ENCODE measurements at places on chromosomes 11 and 22.
A peak's percentile ranks its signal among the peaks of the same experiment; 100 is the strongest.

GRCh38 chr11:106840947-106841346 lies 177.3 kb downstream of the GUCY1A2 start:
- no peak for DNase-seq

DNA sequence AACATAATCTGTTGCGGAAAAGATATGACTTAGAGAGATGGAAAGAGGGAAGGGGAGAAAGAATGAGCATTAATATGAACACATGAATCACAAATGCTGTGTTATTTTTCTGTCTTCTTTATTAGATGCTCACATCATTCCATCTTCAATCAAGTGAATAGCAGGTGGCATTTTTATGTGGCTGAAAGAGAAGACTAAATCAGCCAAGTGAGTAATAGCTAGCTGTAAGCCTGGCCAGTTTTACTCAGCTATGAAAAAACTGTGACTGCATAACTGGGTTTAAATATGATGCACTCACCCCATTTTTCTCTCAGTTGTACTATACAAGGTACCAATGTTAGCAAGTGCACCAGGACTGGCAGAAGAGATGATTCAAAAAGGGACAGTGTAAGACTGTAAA lies 571.1 kb downstream of the JRKL start:
- DNase-seq, result no peak

GRCh38 chr11:57779276-57779675 lies 17.7 kb downstream of the CTNND1 start:
- DNase-seq, result no peak

GRCh38 chr11:74671520-74672196 lies 59.6 kb downstream of the CHRDL2 start:
- peak; percentile 51 for DNase-seq

- DNase-seq, result no peak
These were observed 54.3 kb upstream of the TNRC6B start for GRCh38 chr22:40123387-40123786.

- peak; percentile 3 for DNase-seq
These were observed 42.0 kb downstream of the MS4A2 start for GRCh38 chr11:60130496-60130895.

GRCh38 chr11:85626496-85626895 lies 648 bp downstream of the DLG2 start:
- no peak for DNase-seq

DNA sequence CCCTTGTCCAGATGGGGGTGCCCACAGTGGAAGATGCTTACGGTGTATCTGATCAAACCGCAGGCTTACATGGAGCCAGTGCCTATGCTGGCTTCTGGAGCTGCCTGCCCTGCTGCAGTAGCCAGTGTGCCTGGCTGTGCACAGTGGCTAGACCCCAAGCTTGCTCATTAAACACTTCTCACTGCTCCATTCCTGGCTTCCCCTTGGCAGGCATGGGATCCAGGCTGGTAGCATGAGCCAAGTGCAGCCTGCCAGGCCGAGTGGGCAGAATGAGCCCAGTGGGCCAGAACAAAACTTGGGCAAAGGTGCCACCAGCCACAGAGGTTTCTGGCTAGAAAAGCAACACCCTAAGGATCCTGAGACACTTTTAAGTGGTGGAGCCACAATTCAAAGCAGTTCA lies 55.4 kb upstream of the B3GNT6 start:
- DNase-seq, result no peak

GRCh38 chr11:92703449-92703830 lies 266.0 kb upstream of the MTNR1B start:
- peak; percentile 8 for DNase-seq

- no peak for DNase-seq
These were observed 5.1 kb downstream of the TSPAN18 start for GRCh38 chr11:44731685-44732430.

- DNase-seq, result peak; percentile 83
These were observed 223.4 kb upstream of the PITPNB start for GRCh38 chr22:28142361-28142961.

DNA sequence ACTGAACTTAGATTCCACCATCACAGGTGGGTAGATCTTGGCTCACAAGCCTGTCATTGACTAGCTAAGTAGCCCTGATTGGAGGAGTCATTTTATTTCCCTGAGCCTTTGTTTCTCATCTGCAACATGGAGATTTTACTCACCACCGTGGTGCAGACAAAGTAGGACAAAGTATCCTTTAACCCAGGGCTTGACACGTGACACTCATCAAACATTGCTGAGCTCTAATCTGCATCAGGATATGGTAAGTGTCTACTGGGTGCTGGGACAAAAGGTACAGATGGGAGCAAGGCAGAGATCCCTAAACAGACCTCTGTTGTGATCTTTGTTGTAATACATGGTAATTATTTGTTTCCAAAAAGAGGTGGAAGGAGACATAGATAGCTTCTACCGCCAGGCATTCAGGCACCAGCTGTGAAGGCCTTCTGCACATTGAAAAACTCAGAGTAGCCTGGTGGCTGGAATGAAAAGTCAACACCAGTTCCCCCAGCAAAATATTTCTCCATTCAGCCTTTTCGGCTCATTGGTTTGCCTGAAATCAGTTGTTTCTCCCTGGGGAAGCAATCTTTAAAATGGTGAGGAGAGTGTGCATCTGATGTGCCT lies 18.3 kb upstream of the MICAL2 start:
- no peak for DNase-seq

DNA sequence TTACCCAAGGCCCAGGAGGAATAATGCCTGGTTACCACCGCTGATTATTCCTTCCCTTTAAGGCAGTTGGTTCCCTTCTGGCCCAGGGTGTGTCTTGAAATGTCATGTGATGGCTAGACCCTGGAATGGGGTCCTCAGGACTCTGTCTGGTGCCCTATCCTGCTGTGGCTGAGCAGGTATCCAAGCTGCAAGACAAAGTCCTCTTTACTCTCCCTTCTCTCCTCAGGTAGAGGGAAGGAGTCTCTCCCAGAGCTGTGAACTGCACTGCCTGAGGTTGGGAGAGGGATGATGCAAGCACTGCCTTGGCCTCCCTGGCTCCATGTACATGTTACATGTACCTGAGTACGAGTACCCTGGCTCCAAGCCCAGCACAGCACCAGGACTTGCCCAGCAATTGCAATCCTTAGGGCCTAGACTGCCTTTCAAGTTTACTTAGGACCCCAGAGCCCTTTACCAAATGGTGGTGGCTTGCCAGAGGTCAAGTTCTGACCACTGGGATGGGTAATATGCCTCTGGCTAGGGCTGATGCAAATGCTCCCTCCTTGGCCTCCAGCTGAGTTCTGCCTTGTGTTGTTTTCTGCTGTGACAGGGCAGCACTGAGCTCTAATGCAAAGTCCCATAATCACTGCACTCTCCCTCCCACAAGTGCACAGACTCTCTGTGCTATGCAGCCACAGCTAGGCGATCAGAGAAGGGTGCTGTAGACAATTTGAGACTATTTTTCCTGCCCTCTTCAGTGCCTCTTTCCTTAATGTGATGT lies 20.7 kb upstream of the AQP11 start:
- DNase-seq, result no peak

GRCh38 chr11:35330156-35330889 lies 89.0 kb downstream of the SLC1A2 start:
- DNase-seq, result no peak

DNA sequence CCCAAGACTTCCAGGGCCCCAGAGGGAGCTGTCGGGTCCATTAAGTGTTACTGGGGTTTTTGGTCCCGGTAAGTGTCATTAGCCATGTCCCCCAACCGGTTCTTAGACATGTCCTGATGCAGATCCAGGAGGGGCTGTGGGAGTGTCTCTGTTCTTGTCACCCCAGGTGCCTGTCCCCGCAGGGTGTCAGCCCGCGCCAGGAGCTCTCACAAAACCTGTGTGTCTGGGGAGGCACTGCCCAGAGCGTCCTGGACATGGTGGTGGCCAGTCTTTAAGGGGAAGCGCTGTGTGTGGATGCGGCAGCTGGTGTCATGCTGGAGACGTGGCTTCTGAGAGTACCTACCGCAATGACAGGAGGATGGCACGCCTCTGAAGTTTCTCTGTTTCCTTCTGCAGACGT lies 12.5 kb upstream of the PARVG start:
- no peak for DNase-seq

DNA sequence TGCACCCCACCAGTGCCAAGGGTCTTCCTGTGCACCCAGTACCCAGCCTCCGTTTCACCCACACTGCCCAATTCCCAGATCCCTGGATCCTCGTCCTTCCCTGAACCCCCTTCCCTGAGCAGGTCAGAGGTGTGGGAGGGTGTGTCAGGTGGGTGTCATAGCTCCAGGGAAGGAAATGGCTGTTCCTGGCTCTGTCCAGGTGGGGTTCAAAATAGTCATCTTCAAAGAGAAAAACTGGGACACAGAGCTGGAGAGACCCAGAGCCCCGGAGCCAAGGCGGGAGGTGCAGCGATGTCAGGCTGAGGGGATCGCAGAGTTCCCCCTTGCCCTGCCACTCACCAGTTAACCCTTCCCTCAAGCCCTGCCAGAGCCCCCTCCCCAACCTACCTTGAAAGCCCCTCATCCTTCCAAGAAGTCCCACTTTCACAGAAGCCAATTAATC lies 698 bp downstream of the C1QTNF4 start:
- no peak for DNase-seq

DNA sequence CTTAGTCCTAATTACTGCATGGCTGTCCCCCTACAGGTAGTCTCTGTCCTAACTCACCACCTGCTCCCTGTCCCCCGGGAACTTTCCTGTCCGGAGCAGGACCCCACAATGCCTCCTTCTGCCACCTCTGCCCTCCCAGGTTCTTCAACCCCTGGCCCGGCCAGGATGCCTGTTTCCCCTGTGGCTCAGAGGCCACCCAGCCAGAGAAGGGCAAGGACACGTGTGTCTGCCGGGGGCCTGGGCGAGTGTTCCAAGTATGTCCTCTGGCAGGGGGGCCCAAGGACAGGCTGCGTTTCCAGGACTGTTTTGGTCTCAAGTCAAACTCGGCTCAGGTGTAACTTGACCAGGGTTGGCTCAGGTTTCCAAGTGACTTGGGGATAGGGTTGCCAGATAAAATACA lies 63.8 kb downstream of the BTG4 start:
- DNase-seq, result no peak

GRCh38 chr22:37905534-37906363 lies at the start of gene MICALL1:
Gene MICALL1 (plus strand): TSS chr22:37906297. CDS start chr22:37906423, 126 bp downstream.
- peak; percentile 45 for DNase-seq

DNA sequence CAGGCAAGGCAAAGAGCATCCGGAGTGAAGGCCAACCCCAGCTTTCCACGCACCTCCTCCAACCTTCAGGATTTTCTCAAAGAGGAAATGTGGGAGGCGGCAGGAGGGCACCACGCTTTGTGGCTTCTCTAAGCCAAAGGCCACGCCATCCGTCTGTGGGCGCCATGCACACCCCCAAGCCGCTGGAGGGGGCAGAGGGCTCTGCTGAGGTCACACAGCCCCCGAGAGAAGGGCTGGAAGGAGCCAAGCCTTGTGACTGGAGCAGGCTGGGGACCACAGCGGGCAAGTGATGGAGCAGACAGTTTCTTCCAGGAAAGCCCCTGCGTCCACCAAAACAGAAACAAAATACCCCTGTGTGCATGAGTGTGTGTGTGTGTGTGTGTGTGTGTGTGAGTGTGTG lies 527.4 kb downstream of the BRD1 start:
- DNase-seq, result no peak

DNA sequence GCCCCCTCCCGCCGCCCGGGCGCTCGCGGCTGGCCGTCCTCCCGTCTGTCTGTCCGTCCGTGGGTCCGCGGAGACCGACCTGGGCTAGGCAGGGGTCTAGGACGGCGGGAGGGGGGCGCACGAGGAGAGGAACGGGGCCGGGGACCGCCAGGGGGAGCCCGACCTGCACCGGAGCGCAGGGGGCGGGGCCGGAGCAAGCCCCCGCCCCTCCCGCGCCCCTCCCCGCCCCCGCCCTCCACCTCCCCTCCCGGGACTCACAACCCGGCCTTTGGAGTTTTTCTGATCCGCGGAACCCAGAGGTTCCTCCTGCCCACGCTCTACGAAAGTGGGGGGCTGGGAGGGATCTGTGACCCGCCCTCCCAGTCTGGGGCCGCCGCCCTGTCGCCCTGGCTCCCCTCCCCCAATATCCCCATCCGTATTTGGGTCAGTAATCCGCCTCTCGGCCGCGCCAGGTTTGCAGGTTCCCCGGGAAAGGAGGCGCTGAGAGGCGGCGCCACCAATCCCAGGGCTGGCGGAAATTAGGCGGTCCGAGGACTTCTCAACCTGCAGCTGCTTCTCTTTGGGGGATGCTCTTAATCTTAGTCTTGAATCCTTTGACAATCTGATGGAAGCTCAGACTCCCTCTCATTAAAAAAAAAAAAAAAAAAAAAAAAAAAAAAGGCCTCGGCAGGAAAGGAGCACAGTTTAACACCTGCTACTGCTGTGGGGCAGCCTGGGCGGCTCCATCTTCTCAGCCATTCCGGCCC lies 925 bp upstream of the KCNJ11 start:
- DNase-seq, result no peak

DNA sequence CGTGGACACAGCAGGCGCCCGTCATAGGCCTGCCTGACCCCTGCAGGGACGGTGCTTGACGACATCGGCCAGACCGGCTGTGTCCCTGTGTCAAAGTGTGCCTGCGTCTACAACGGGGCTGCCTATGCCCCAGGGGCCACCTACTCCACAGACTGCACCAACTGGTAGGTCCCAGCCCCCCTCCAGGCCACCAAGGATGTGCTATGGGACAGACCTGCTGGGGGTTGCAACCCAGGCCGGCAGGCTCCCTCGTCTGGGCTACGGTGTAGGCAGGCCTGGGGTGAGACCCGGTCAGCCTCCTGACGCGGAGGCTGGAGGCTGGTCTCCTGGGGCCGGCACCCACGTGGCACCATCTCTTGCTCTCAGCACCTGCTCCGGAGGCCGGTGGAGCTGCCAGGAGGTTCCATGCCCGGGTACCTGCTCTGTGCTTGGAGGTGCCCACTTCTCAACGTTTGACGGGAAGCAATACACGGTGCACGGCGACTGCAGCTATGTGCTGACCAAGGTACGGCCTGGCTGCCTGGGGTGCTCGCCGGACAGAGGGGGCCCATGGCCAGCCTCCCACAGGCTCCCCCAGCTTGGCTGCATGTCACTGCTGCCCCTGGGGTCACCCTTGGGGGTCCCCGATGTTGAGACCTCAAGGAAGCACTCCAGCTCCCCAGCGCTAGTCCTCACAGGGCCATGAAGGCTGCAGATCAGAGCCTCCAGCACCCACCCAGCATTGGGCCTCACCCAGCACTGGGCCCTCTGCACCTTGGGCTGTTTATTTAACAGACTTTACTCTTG lies 7.7 kb downstream of the MUC5AC start:
- no peak for DNase-seq
